ENCODE measurements at places on chromosomes 6 and 20.

- DNase-seq, result no peak
Measured at GRCh38 chr6:168132531-168133167, 53.6 kb upstream of the FRMD1 start.

- DNase-seq, result no peak
Measured at GRCh38 chr6:137681445-137682009, 185.5 kb upstream of the TNFAIP3 start.

- no peak for DNase-seq
Measured at GRCh38 chr6:35663447-35664235, 25.1 kb downstream of the FKBP5 start.

GRCh38 chr6:42171813-42172581, 1.2 kb upstream of the GUCA1A start:
- no peak for DNase-seq

GRCh38 chr6:41428336-41428995, 93.1 kb downstream of the NCR2 start:
- DNase-seq, result no peak

DNA sequence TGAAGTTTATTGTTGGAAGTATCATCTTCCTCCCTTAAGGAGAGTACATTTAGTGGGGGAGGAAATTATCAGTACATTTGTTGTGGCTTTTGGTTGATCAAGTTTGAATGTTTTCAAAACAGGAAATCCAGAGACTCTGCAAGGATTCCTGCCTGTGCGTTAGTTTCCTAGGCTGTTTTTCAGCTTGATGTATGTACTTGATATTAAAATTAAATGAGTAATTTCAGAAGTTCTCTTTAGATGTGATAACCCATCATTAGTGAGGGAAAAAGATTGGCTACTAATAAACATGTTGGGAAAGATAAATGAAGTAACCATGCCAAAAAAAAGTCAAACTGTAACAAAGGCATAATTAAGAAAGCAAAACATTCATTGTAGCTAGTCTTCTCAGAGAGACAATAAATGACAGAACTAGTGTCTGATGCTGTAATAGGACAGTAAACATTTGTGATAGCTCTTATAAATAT, 88.0 kb upstream of the TULP1 start:
- DNase-seq, result no peak

GRCh38 chr6:135018941-135019340, 35.7 kb downstream of the HBS1L start:
- no peak for DNase-seq

GRCh38 chr6:41938590-41939175, 2.9 kb downstream of the CCND3 start:
- DNase-seq, result no peak

DNA sequence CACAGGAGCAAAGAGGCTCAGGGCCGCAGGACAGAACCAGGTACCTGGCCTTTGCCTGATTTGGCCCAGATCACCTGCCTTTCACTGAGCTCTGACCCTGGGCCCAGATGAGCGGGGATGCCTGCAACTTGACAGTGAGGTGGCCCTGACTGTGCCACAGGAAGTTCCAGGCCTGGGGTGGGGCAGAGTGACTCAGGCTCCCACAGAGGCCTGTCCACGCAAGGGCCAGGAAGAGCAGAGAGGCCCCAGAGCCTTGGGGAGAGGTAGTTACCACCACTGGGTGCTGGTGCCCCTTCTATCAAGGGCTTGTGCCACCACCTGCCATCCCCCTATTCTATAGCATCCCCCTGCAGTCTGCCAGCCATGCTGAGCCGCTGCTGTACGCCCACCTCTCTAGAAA, 4.1 kb upstream of the NOL4L start:
- no peak for DNase-seq

- DNase-seq, result no peak
Measured at GRCh38 chr6:129264480-129265045, 381.6 kb downstream of the LAMA2 start.

- no peak for DNase-seq
Measured at GRCh38 chr20:54114109-54114508, 43.7 kb upstream of the BCAS1 start.

- DNase-seq, result no peak
Measured at GRCh38 chr6:75842191-75842590, 93.2 kb downstream of the MYO6 start.

DNA sequence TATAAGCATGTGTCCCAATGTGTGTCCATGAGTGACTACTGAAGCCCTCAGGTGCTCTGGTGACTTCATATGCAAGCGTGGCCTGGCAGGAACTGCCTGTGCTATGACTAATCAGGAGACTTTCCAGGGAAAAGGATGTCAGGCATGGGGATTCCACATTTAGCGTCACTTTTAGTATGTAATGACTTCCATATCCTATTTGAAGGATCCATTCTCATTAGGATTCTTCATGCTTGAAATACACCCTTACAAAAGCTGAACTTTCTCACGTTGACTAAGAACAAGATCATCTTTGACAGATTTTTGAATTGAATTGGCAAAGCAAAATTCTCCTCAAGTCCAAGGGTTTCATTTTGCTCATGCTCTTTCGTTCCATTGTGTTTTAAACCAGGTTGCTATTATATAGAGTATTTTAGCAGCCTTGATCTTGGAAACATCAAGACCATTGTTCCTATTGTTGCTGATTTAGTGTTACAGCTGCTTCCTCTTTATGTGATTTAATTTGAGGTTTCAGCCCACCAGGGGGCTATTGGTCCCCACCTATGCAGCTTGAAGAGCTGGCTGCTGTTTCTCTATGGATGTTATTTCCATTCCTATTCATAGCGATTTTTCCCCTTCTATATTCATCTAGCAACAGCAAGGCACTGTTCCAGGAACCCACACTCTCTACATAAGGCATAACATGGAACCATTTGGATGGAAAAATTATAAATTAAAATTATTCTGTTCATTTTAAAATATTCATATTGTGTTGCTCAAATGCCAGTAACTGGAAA, 418.6 kb downstream of the CDKAL1 start:
- DNase-seq, result no peak

GRCh38 chr20:23702021-23702420, 13.2 kb upstream of the CST4 start:
- DNase-seq, result no peak

DNA sequence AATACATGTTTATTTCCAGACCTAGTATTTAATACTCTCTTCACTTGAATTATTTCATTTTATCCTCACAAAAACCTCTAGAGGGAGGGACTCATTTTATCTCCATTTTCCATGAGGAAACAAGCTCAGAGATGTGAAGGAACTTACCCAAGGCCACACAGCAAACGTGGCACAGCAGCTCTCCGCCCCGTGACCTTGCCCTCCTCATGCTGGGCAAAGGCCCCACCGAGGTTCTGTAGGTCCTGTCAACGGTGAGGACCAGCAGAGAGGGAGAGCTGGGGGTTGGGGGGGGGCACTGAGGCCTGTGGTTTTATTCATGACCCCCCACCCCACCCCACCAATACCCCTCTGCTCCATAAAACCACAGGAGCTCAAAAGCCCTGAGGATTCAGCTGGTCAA, 40.9 kb upstream of the TLDC2 start:
- DNase-seq, result no peak

- DNase-seq, result no peak
Measured at GRCh38 chr6:97030431-97030830, 105.9 kb downstream of the KLHL32 start.

- DNase-seq, result no peak
Measured at GRCh38 chr6:65979120-65979519, 272.1 kb upstream of the EYS start.

DNA sequence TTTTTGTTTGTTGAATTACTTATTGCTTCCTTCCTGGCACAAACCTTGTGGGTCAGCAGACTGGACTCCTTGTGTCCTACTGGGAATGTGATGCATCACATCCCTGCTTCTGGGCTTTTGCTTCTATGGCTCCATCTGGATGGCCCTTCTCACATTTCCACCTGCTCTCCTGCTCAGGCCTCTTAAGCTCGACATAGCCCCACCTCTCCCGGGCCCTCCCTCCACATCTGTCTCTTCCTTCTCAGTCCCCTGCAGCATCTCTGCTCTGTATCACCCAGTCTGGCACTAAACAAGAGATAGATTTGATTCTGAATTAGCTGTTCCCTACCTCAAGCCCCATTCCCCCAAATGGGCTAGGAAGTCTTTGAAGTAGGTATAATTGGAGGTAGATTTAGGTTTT, 356.8 kb downstream of the DHX35 start:
- DNase-seq, result no peak

DNA sequence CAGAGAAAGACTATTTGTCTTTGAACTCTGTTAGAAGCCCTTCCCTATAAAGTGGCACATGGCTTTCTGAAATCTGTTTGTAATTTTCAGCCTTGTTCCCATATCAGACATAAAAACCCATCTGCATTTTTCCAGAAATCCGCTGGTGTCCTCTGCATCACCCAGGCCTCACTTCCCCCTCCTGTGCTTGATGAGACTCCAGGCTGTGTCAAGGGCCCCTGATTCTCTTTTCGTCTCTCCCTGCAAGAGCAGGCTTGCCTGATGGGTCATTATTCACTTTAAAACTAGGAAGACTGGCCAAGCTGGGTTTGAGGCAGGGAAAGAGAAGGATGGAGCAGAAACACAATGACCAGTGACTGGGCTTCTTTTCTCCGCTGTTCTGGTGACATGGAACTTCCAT, 10.6 kb upstream of the PROKR2 start:
- DNase-seq, result no peak

- DNase-seq, result no peak
Measured at GRCh38 chr20:17654649-17655285, 27.3 kb downstream of the RRBP1 start.

DNA sequence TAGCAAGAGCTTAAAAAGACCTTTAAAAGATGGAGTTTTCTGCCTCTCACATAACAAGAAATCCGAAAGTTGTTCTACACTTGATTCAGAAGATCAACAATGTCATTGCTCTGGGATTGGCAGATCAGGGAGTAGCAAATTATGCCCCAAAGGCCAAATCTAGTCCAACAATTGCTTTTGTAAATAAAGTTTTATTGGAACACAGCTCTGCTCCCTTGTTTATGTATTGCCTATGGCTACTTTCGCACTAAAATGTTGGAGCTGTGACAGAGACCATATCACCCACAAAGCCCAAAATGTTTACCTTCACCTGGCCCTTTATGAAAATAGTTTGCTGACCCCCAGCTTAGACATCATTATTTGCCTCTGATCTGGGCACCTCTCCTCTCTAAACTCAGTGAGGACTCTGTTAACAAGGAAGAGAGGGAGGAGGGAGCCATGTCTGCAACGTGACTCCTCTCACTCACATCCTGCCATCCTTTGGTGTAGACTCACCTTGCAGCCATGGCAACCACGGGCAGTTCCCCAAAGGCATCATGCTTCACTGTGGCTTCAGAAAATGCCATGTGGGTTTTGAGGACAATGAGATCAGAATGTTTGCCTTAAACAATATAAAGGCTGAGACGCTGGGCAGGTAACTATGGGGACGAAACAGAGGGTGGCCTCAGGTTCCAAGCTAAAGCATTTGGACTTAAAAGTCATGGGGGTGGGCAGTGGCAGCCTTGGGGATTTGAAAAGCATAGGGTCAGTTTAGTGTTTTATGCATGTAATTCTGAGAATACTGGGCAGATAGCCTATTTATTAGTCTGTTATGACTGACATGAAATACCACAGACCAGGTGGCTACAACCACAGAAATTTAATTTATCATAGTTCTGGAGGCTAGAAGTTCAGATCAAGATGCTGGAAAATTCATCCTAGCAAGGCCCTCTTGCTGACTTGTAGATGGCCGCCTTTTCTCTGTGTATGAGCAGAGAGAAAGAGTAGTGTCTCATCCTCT, 149.7 kb upstream of the TNFAIP3 start:
- no peak for DNase-seq

- no peak for DNase-seq
Measured at GRCh38 chr20:48266571-48266970, 481.3 kb upstream of the SULF2 start.

DNA sequence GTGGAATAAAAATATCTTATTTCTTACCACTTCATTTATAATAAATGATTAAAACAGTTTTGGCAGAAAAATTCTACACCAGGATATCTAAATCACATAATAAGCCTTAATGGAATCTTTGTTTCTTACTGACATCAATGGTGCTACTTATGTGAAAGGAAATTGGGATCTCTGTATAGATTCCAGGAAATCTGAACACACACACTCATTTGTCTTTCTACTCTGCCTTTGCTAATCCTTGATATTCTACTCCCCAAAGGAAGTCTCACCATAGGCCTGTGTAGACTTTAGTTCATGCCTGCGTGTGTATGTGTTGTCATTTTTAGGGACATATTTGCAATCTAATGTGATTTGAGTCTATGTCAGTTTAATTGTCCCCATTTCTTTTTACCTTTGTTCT, 7.9 kb downstream of the ADGRB3 start:
- no peak for DNase-seq

GRCh38 chr6:136090929-136091328, 159.2 kb downstream of the MTFR2 start:
- no peak for DNase-seq

- no peak for DNase-seq
Measured at GRCh38 chr20:50312682-50313521, 122.3 kb downstream of the CEBPB start.

GRCh38 chr6:12012558-12013306, 620 bp downstream of the HIVEP1 start:
- DNase-seq, result peak; percentile 77

GRCh38 chr20:34680586-34681175, 3.8 kb upstream of the PIGU start:
- DNase-seq, result no peak

DNA sequence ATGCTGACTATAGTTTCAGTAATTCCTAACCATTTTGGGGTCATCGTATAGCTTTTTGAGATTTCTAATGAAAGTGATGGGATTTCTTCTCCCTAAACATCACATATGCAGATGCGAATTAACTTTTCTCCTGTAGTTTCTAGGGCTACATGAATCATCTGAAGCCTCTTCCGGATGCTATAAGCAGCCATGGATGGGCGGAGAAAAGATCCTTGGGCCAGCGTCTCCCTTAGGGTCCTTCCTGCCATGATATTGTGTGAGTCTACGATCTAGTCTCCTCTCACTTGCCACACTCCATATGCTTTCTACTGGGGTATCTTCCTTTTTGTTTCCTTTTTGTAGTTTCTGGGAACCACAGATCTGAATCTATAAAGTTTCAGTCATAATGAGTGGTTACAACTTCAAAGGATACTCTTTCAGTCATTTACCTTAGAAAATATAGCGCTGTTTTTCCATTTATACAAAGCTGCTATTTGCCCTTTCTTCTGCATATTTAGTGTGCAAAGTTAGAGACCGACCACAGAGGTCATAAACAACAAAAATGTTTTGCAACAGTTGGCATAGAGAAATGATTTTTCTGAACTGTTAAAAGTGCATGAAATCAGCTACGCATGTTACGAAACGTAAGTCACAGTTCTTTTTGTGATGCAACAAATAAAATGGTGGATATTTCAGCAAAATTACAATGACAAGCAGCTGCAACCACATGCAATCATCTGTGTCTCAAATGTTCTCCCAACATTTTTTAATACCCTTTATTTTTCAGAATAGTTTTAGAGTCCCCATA, 396.2 kb upstream of the SLC35B3 start:
- DNase-seq, result no peak

All from activated CD4-positive, alpha-beta T cell treated with anti-CD3 and anti-CD28 coated beads, Interleukin-2, amount 50 U/mL, for 24 hours (primary cell).